ENCODE measurements at places on chromosomes 6 and 20.

DNA sequence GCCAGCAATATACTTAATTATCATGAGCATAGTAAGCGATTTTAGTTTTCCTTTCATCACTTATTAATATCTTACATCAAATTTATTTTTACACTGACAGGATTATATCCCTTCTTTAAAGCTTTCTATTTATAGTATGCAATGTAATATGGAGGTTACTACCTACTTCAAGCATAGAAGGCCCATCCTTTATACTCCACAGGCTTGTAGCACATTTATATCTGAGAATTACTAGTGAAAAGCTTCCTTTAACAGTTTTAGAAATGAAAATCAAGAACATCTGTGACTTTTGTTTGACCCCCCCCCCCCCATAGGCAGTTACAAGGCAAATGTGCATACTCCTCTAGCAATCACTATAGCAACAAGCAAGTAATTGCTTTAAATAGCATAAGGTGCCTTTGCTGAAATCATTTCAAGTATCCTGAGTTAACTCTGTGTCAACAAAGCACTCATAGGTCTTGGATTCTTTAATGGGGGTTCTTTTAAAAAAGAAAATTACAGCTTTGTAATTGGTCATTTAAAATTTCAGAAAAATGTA is 917.7 kb downstream of the PHF3 start:
- H3K4me1 ChIP-seq: no peaks in the 10 kb centered on the region
- no peaks in the 10 kb centered on the region for H3K36me3 ChIP-seq
- H3K4me3 ChIP-seq: no peak overlapping the region
- H3K27me3 ChIP-seq: no peaks in the 10 kb centered on the region
- no peak for DNase-seq
- H3K27ac ChIP-seq: no peak overlapping the region

GRCh38 chr6:41840326-41840725 is 52.8 kb downstream of the TOMM6 start:
- H3K4me1 ChIP-seq: no peaks in the 10 kb centered on the region
- H3K36me3 ChIP-seq: no peaks in the 10 kb centered on the region
- no peak overlapping the region for H3K27ac ChIP-seq
- no peak for DNase-seq
- no peak overlapping the region for H3K4me3 ChIP-seq
- no peaks in the 10 kb centered on the region for H3K27me3 ChIP-seq

DNA sequence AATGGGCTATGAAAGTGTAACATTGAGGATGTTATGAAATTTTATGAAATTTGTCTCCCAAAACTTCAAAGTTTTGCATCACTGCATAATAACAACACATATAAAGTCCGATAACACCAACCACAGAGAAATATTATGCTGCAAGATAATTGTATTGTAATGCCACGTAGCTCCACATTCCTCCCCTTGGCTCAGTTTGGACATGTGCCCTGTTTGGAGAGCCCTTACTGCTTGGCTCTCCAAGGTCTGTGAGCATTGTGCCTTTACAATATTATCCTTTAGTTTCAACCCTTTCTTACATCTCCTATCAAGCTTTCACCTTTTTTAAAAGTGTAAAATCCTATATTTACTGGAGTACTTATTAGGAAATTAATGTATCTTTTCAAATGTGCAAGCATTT is 10.8 kb downstream of the HBS1L start:
- no peaks in the 10 kb centered on the region for H3K27me3 ChIP-seq
- no peaks in the 10 kb centered on the region for H3K36me3 ChIP-seq
- no peak for DNase-seq
- no peak overlapping the region for H3K27ac ChIP-seq

GRCh38 chr6:18493925-18494324 is 106.8 kb downstream of the RNF144B start:
- H3K27me3 ChIP-seq: no peaks in the 10 kb centered on the region
- H3K4me3 ChIP-seq: no peak overlapping the region
- no peaks in the 10 kb centered on the region for H3K36me3 ChIP-seq

DNA sequence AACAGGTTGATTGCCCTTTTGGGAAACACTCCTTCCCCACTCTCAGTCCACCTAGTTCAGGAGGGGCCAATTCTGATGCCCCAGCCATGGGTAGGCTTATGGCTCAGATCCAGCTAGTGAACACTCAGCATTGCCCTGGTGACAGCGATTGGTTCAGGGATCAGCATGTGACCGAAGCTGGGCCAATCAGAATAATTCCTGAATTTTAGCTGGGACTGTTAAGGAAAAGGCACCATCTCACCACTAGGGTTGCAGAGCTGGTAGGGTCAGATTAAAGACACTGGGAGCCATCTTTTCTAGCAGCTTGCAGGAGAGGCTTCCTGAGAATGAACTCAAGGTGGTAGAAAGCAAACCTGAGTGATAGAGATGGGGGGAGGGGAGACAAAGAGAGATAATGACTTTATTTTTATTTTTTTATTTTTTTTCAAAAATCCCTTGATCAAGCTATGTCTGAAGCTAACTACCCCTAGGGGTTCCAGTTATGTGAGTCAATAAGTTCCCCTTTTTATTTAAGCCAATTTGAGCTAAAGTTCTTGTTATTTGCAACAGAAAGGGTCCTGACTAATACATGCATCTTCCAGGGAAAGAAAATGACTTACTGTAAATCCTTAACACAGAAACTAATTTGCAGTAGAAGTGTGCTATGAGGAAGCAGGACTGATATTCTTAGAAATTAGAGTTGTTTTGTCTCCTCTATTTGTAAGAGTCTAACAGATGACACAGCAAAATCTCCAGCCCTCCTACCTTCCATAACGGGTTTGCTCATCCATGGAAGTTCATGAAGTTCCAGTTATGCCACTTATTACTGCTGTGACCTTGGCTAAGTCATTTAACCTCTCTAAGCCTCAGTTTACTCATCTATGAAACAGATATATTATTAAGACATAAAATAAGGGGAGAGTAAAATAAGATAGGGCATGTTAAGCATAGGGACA is 44.7 kb downstream of the EYA2 start:
- H3K4me1 ChIP-seq: no peaks in the 10 kb centered on the region
- no peak overlapping the region for H3K27ac ChIP-seq
- H3K36me3 ChIP-seq: no peaks in the 10 kb centered on the region
- H3K4me3 ChIP-seq: no peak overlapping the region
- H3K27me3 ChIP-seq: no peaks in the 10 kb centered on the region

All from Caco-2 (cell line).